ENCODE measurements at places on chromosomes 7 and 10.
A peak's percentile ranks its signal among the peaks of the same experiment; 100 is the strongest.

DNA sequence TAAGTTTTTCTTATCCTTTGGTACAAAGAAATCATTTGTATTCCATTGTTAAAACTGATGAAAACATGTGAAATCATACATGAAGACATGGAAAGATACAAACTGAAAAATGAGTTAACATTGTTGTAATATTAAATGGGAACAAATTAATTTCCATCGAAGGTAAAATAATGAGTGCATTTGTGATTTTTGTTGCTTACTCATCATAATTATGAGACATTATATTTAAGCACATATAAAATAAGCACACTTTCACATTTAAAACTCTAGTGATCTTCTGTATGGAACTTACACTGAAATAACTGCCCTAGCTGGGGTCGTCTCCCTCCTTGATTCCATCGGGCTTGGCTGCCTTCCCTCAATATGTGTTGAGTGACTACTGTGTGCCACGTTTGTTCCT, 204.2 kb upstream of the PRPS1L1 start:
- no peak for DNase-seq

- DNase-seq, result no peak
Measured at GRCh38 chr10:64275774-64276173, 754.6 kb downstream of the REEP3 start.

GRCh38 chr10:70331486-70332268, 47.9 kb upstream of the NPFFR1 start:
- peak; percentile 88 for DNase-seq

DNA sequence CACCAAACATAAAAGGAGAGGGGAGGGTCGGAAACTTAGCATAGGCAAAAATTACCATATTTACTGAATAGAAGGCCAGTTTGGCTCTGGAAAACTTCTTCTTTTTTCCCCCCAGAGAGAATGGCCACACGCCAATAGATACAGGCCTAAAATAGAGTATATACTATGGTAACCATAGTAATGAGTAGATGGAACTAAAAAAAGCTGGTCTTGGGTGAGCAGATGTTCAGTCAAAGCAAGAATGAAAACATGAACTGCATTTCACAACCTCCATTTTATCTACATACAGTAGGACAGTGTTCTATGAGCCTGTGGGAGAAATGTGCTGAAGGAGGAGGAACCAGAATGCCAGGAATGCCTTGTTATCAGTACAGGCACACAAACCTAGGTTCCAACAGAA, 141.7 kb upstream of the SEMA3A start:
- no peak for DNase-seq

- DNase-seq, result no peak
Measured at GRCh38 chr7:79664884-79665676, 211.6 kb upstream of the MAGI2 start.

DNA sequence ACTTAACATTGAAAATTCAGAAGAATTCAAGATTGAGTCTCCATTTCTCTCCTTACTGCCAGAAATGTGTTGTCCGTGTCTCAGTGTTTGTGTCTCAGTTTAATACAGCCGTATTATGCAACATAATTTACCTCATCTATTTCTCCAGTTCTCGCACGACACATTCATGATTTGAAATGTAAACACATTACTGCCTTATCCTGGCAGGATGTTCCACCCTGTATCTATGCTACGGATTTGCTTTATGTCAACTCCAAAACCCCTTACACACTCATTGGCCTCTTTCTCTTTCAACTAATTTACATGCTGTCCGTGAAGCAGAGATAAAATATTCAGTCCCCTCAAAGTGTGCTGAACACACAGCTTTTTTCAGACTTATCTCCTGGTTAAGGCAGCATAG, 653.7 kb upstream of the SEMA3D start:
- DNase-seq, result no peak

- DNase-seq, result no peak
Measured at GRCh38 chr10:28293236-28294168, 9.4 kb downstream of the MPP7 start.

DNA sequence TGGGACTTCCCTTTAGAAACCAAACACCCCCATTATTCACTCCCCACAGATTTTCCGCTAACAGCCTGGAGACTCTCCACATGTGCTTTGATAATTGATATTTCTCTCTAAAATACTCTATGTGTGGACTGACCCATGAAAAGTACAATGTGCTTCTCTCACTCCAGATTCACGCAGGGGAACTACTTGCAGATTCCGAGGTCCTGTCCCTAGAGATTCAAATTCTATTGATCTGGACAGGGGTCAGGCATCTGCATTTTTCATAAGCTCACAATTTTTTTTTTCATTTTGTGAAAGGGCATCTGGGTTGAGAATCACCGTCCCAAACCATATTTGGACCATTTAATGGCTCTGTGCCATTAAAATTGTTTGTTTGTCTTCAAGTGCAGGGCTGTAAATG, 98.7 kb downstream of the CALCR start:
- no peak for DNase-seq

DNA sequence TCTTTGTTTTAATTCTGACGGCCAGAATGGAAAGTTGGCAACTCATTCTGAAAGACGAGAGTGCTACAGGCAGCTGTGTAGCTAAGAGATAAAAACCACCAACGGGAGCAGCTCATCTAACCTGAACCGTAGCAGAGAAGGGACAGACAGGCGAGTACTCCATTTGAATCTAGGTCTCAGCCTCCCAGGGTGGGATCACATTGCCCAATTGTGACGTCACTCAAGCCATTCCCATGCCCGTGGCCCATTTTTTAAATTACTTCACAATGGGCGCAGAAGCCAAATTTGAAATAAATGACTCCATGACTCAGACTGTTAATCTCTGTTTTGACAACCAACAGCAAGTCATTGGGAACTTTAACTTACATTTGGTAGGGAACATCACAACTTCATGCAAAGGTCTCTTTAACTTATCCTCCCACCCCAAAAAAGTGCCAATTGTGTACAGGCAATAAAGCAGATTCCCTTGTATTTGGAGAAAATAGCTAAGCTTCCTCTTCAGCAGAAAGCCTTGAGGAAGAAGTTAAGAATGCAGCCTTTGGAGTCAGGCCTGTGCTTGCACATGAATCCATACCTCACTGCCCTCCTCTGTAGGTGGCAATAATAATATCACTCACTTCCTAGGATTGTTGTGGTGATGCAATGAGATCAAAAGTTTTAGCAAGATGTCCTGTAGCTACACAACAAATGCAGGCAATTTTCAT, 93.2 kb upstream of the KIF5B start:
- DNase-seq, result no peak

DNA sequence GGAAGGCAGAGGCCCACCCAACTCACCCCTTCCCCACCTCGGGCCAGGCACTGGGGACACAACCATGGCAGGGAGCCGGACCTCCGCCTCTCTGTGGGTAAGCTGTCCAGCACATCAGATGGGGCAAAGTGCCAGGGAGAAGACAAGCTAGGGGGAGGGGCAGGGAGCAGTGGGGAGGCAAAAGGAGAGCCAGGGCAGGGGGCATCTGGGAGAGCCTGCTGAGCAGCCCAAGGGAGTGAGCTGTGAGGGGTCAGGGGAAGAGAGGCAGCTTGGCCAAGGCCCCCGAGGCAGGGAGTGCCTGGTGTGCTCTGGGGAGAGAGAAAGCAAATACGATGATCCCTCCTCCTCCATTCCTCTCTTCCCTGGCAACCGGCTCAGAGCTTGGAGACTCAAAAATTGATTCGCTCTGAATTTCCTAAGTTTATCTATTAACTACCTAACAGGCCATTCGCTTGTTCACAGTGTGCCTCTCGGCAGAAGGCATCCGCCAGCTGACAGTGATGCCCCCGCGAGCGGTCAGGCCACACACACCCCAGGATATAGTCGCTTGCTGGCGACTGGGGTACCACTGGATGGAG, 4.5 kb downstream of the CAMK2B start:
- no peak for DNase-seq

- no peak for DNase-seq
Measured at GRCh38 chr7:83149466-83149865, 13.2 kb downstream of the PCLO start.

DNA sequence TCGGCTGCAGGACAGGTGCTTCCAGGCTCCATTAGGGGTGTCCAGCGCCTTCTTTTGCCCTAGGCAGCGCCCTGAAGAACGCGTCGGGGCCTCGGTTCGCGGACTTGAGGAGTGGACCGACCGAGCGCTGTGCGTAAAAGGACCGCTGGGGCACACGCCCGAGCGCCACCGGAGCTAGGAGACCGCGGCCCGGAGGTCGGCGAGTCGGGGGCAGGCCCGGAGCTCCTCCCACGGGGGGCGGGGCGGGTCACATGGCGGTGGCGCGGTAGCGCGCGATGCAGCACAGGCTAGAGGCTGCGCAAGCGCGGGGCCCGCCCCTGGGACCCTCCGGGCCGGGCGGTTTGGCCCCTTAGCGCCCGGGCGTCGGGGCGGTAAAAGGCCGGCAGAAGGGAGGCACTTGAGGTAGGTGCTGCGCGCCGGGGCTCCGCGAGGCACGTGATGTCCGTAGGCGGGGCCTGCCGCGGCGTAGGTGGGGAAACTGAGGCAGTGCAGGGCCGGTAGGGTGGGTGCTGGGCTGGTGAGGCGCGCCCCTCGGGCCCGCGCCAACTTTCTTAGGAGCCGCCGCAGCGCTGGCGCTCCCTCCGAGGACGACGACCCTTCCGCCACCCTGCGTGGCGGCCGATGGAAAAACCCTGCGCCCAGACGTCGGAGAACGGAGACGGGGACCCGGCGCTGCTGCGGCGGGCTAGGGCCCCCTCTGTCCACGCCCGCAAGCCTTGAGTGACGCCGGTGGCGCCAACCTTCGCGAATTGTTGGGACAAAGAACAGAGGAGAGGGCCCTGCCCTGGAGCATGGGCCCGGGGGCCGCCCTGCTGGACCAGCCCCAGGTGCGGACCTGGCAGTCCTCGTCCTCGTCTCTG, at the start of gene PRXL2A:
TSS of gene PRXL2A (plus strand) at position 310 of the 860 bp plus-strand sequence. CDS start 11,917 bp downstream, outside the sequence.
- DNase-seq, result peak; percentile 52

- no peak for DNase-seq
Measured at GRCh38 chr10:83680470-83680891, 458.8 kb upstream of the GHITM start.

- no peak for DNase-seq
Measured at GRCh38 chr10:90998733-90999511, 78.0 kb upstream of the ANKRD1 start.

- DNase-seq, result no peak
Measured at GRCh38 chr7:111242141-111242755, 151.3 kb downstream of the LRRN3 start.

- DNase-seq, result no peak
Measured at GRCh38 chr7:84248843-84249242, 54.3 kb upstream of the SEMA3A start.

DNA sequence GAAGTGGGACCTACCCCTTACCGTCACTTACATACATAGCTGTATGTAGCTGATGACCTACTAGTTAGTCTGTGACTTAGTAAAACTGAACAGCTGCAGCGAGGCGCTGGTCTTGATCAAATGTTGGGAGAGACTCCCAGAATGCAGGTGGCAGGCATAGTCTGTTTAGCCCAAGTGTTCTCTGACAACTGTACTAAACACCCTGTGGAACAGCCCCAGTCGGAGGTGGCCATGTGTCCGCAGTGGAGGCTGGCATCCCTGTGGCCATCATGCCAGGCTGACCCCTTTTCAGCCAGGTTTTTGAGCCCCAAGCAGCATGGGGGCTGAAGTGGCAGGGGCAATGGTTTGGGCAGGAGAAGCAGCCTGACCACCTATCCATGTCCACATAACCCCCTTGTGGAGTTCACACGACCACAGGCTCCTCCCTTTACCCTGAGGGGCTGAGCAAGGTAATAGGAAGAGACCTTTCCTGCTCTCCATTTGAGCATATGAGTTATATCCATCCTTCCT, 7.2 kb downstream of the ADCY1 start:
- DNase-seq, result no peak

DNA sequence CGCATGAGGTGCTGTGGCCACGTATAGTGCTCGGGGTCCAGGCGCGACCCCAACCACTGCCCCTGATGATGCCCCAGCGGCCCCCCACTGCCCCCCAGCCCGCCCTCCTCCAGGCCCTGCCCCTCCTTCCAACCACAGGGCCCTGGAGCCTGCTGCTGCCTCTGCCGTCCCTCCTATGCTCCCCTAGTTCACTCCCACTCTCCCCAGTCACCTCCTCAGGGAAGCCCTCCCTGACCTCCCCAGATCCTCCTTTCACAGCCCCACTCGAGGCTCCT, 93.8 kb downstream of the UNCX start:
- DNase-seq, result no peak

- DNase-seq, result no peak
Measured at GRCh38 chr10:120600871-120601649, 144.0 kb downstream of the PLPP4 start.

- DNase-seq, result no peak
Measured at GRCh38 chr7:95011995-95012394, 104.6 kb downstream of the PPP1R9A start.

- DNase-seq, result no peak
Measured at GRCh38 chr10:119022846-119023552, 6.5 kb upstream of the NANOS1 start.

DNA sequence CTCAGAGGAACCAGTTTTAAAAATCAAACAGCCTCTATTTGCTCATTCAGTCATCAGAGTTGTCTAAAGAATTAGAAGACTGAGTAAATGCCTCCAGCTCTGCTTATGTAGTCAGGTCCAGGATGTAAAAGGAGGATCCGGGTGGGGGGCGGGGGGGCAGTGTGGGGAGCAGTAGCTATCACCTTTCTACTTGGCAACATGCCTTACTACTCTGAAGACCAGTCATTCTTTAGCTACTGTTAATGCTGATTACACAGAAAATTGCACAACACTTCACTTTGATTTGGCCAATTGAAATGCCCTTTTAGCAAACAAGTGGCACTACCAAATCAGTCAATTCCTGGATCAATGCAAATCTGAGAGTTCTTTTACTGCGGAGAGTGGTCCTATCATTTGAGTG, 164.2 kb downstream of the NXPH1 start:
- no peak for DNase-seq

GRCh38 chr7:16450366-16450765, 15.2 kb downstream of the SOSTDC1 start:
- DNase-seq, result no peak

- DNase-seq, result no peak
Measured at GRCh38 chr7:118202061-118202460, 18.1 kb downstream of the LSM8 start.

- DNase-seq, result peak; percentile 54
Measured at GRCh38 chr10:122543676-122544445, 16.7 kb upstream of the DMBT1 start.

DNA sequence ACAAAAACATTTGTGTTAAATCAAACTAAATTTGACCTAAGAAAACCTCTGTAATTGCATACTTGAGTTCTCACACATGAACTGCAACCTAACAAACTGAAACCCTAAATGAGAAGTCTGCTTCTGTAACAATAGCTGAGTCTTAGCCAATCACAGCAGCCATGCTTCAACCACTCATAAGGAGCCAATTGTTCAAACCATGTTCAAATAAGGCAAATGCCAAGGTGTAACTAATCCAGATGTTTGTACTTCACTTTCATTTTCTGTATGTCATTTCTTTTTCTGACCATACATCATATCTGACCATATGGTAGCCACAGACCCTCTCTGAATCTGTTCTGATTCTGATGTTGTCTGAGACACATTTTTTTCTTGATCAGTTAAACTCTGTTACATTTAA, 47.5 kb upstream of the ANTXRL start:
- DNase-seq, result no peak

- DNase-seq, result no peak
Measured at GRCh38 chr10:33955676-33956075, 621.2 kb upstream of the NRP1 start.

- DNase-seq, result no peak
Measured at GRCh38 chr7:32283546-32283945, 206.6 kb downstream of the LSM5 start.

Data from LoVo (cell line).